ENCODE measurements at places on chromosomes 1 and 21.

DNA sequence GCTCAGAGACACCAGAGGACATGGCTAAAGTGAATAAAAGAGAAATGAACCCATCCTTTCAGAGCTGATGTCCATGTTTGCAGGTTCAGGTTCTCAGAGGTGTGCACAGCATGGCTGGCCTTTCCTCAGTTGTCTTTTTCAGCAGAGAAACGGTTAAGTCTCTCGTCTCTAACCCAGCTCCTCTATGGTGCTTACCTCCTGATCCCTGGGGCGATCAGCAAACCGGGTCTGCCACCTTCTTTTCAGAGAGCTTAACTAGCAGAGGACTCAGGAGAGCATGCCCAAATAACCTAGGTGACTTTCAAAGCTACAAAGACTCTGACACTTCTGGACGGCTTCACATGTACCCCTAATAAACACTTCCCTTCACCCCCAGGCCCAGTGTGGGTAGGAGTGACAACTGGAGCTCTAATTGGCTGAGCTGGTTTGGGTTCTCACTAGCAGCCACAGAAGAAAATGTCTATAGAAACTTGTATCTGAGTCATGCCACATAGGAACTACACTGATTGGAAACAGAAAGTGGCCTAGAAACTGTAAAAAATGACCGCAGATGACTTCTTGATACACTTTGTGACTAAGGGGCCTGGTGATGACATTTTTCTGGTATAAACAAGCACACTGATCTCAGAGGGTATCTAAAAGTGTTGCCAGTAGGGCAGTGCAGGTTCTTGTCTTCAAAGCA lies at the start of gene AIM2:
Gene AIM2 (minus strand): TSS at position 329 of the 682 bp plus-strand sequence. CDS start 3,267 bp downstream, outside the sequence.
- DNase-seq = peak; percentile 48

- DNase-seq = peak; percentile 73
Measured at GRCh38 chr21:41766883-41767605, at the start of gene RIPK4. TSS of gene RIPK4 (minus strand) at chr21:41767052. CDS start at chr21:41767041, 11 bp downstream.

GRCh38 chr1:98253145-98253544 lies 332.3 kb upstream of the DPYD start:
- no peak for DNase-seq

DNA sequence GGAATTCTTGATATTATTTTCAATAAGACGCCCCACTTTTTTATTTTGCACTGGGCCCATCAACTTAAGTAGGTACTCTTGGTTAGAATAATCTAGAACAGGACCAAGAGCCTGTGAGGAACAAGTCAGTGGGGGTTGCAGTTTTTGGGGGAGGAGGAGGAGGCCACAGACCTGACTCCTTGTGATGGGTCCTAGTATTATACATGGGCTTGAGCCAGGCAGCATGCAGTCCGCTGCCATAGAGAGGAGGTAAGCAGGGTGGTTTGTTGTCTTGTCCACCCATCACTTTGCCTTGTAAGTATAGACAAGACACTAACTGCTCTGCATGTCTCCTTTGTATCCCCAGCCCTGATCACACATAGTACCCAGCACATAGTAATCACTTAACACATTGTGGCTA lies 24.5 kb downstream of the ROR1 start:
- DNase-seq = no peak

DNA sequence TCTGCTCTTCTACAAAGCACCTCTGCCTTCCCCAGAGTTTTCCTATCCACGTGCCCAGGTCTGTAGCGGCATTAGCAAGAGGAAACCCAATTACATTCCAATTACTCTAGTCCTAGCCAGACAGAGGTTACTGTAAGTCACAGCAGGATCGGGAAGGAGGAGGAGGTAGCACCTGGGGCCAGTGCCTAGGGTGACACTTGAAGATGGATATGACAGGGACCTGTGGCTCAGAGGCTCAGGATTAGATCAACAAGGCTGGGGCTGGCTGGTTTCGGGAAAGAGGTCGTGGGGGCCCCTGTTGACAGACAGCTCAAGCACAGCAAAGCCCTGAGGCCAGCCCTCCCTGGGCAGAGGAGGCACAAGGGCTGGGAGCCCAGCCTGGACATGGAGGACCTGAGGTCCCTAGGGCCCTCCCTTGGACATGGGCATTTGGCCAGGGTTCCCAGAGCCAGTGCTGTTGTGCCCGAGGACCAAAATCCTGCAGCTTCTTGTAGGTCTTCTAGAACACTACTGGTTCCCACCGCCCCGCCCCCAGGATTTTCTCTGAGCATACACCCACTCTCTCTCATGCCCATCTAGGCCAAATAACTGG lies 3.0 kb upstream of the HCRTR1 start:
- DNase-seq = no peak

DNA sequence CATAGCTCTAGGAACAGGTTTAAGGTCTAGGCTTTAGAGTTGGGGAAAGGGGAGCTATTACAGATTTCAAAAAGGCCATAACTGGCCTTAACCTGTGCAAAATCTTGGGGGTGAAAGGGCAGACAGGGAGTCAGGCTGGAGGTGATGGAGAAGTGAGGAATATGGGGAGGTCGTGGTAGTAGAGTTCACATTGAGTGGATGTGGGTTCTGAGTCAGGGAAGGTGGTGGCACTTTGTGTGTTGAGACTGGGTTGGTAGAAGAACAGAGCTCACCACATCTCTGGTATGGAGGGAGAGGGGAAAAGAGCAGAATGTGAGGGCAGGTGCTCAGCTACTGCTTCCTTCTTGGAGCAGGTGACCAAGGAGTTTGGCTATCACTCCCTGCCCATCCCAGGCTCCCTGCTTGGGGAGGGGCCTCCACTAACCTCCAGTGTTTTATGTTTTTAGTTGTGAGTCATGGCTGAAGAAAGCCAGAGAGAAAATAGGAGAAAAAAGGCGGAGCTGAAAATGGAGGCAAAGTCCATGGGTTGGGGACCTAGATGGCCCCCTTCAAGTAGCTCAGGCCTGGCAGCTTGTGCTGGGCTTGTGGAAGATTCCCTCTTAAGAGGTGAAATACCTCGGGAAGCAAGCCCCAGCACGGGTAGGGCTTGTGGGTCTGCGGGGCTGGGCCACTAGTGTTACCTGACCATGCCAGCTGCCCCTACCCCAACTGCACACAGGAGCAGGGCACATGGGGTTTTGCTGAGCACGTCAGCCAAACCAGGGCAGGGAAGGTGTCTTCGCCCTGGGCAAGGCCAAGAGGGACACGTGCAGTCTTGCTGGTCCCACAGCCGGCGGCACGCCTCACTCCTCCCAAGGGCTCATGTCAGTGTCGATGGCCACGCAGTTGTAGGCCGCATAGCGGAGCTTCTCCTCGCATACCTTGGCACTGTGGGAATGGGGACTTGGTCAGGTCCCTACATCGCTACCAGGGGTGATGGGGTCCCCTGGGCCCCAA lies 8.2 kb downstream of the HECTD3 start:
- DNase-seq = no peak

GRCh38 chr1:213484333-213484732 lies 433.3 kb downstream of the RPS6KC1 start:
- DNase-seq = no peak

GRCh38 chr1:92817986-92818764 lies 13.7 kb upstream of the RPL5 start:
- DNase-seq = peak; percentile 43

DNA sequence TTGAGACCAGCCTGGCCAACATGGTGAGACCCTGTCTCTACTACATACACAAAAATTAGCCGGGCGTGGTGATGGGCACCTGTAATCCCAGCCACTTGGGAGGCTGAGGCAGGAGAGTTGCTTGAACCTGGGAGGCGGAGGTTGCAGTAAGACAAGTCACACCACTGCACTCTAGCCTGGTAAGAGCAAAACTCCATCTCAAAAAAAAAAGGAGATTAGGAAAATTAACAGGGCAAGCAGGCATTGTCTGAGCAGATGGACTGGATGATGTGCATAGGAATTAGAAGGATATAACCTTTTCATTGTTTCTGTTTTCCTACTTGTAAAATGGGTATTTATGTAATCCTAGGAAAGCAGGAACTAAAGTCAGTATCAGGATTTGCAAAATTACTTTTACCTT lies 15.6 kb downstream of the TARDBP start:
- DNase-seq = no peak

GRCh38 chr1:75100481-75101092 lies 33.6 kb upstream of the LHX8 start:
- DNase-seq = no peak

GRCh38 chr1:224801844-224802490 lies 127.5 kb upstream of the DNAH14 start:
- DNase-seq = no peak

DNA sequence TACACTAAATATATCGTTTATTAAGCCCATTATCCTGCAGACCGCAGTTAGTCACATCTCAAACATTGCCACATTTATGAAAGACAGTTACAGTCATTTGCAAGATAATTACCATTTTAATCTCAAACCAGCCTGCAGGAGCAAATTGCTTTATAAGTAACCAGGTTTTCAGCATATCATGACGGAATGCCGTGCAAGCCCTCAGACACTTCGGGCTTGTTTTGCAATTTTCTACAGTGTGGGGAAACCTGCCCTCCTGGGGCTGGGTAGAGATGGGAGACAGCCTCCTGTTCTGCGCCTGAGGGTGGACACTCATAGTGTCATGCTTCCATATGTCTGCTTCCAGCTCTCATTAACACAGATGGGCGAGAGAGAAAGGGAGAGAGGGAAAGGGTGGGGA lies 563.9 kb downstream of the NPHP4 start:
- no peak for DNase-seq

- DNase-seq = no peak
Measured at GRCh38 chr21:28932717-28933116, 60.0 kb downstream of the LTN1 start.

GRCh38 chr21:42443876-42444744 lies 40.4 kb downstream of the UBASH3A start:
- DNase-seq = no peak

DNA sequence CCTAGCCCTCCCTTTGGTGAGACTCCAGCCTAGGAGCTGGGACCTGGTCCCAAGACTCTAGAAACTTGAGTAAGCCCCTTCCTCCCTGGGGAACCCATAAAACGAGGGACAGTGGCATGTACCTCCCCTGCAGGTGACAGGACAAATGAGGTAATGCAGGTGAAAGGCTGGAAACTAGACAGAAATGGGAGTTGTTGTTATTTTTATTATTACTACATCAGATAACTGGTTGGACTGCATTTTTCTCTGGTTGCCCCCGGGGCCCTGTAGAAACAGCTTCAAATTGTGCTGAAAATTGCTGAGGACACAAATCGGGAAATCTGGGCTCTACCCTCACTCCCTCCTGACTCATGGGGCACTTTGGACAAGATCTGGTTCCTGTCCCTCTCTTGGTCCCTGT lies 132.3 kb upstream of the WNT4 start:
- no peak for DNase-seq
